ENCODE measurements at places on chromosomes 1 and 21.

- DNase-seq, result no peak
Observed at GRCh38 chr21:38383411-38384237, 114.7 kb downstream of the ERG start.

GRCh38 chr1:81449786-81450185 lies 350.9 kb upstream of the ADGRL2 start:
- DNase-seq, result no peak

DNA sequence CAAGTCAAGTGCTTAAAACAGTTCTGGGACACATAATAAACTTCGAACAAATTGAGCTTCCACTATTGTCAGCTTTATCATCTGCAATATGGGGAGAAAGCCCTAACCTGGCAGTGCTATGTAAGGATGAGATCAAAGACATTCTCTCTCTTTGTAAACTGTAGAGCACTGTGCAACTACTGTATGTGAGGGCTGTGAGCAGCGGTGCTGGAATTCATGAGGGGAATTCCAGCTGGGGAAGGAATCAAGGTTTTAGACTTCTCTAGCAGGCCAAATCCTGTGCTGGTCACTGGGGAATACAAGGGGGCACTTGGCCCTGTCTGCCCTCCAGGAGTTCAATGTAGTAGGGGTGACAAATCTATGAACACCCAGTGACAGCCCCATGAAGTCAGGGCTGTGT lies 9.3 kb downstream of the FAM151A start:
- no peak for DNase-seq

DNA sequence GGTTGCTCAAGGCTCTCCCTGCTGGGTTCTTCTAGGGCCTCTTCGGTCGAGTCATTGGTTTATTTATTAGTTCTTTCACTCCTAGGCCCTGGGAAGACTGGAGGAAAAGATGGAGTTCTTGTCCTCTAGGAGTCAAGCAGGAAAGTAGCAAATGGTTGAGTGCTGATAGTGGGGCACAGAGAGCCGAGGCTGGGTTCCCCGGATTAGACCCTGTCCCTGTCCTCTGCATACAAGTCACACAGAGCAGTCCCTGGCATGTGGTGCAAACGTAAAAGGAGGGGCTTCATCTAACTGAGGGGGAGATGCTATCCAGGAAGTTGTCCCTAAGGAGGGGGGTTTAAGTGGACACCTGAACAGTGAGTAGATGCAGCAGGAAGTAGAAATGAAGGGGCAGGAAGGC lies 19.2 kb upstream of the KCNE2 start:
- no peak for DNase-seq

DNA sequence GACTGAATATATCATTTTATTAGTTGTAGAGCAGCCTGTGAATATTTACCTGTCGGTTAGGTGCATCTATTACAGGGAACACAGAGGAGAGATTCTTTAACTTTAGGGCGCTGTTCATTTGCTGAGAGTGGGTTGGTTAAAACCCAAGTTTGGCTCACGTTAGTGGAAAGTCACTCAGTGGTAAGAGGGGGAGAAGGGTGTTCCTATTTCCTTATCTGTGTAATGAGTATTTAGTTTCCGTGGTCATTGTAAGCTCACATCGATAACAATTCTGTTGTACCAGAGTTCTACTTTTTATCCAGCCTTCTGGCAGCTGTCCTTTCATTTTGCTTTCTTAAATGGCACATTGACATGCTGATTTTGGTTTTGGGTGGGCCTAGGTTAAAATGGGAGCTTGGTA lies 773.2 kb upstream of the ADAMTS5 start:
- no peak for DNase-seq

GRCh38 chr1:220887520-220888416 lies 8.5 kb downstream of the HLX start:
- DNase-seq, result no peak

DNA sequence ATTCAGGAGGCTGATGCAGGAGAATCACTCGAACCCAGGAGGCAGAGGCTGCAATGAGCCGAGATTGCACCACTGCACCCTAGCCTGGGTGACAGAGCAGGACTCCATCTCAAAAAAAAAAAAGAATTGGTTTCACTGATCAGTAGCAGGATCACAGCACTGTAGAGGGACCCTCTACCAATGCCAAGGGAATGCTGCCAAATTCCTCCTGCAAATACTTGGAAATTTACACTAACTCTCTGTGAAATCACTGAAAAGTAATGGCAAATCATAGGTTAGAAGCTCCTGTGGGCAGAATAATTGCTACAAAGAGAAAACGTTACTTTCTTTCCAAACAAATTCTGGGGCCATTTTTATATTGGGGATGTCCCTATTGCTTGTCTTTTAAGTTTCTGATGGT lies 6.7 kb upstream of the GPR25 start:
- DNase-seq, result no peak

DNA sequence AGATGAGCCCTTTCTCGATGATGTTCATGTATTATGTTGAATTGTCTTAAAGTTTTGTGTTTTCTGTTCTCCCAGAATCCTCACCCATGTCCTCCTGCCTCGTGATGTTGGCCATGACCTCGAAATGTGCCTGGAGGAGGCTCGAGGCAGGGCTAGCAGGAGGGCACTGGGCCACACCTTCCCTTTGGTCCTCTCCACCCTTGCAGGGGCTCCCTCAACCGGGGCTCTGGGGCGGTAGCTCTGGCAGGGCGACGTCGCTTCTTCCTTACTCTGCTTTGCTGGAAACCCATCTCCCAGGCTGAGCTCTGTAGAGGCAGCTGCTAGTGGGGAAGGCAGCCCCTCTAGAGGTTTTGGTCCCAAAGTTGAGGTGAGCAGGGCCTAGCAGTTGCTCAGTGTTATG lies 14.3 kb downstream of the TFF3 start:
- no peak for DNase-seq

GRCh38 chr1:47655521-47656300 lies 217.9 kb downstream of the FOXD2 start:
- no peak for DNase-seq

- DNase-seq, result no peak
Observed at GRCh38 chr1:92495392-92496063, 8.8 kb upstream of the GFI1 start.

- no peak for DNase-seq
Observed at GRCh38 chr1:238143038-238143437, 252.3 kb upstream of the ZP4 start.

DNA sequence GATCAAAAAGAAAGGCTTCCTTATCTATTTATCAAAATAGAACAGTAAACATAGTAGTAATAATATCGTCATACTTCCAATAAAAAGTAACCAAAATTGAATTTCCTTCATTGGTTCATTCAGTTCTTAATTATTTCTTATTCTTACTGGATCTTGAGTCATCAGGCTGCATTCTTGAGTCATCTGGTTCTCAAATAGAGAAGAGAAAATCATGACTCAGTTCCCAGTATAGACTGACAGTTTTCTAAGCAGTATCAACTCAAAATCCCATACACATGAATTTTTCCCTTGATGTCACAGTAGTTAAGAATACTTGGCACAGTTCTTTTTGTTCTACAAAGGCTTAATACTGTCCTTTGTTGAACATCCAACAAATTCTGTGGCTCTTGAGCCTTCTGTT lies 626.9 kb upstream of the ADGRL4 start:
- no peak for DNase-seq

DNA sequence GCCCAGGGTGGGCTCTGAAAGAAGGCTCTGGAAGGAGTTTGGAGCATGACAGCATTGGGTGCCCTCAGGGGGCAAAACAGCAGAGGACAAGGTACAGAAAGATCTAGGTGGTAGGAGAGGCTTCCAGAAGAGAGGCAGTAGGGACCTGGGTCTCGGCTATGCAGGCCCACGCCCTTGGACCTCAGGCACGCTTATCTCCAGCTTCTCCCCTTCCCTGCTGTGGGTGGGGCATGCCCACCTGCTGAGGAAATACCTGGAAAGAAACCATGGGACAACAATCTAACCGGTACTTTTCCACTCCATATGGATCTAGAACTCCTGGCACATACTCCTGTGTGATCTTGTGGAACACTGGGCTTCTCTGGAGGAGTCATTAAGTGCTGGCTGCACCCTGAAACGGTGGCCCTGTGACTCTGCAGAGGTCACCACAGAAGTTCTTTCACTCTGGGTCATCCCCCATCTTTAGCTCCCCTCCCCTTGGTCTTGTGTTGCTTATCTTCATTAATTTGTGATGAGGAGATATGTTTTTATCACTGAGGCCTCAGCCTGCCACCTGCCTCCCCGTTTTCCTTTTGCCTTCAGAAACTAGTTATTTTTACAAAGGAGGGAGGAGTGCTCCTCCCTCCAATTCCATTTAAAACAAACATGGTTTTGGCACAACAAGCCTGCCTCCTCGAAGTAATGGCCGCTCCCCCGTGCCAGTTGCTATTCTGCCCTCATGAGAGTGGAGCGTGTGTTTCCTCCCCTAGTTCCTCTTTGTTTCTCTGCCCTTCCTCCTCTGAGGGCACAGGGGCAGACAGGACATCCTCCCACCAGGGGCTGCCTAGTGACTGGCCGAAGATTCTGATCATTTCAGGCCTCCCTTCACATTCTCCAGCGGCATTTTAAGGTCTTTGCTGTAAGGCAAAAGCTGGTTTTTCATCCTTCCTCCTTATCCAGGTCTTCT lies 78.0 kb upstream of the ATP5PO start:
- DNase-seq, result peak; percentile 14

GRCh38 chr1:119943216-119943615 lies 46.9 kb upstream of the ADAM30 start:
- no peak for DNase-seq

- no peak for DNase-seq
Observed at GRCh38 chr1:70411360-70411844, 334 bp downstream of the CTH start.

DNA sequence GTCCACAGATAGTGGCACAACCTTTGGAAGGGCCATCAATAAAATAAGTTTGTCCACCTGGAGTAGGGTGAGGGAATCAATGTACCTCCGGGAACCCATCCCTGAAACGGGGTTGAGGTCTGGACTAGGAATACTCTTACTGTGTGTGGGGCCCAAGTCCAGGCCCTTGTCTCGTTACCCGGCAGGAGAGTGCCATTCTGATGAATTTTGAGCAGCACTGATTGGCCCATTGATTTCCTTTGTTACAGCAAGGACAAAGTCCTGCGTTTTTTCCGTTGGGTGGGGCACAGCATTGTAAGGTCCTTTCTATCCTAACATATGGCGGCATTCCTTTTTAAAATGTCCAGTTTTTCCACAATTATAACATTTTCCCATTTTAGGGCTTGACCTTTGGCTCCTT lies 75.2 kb downstream of the AXDND1 start:
- no peak for DNase-seq

DNA sequence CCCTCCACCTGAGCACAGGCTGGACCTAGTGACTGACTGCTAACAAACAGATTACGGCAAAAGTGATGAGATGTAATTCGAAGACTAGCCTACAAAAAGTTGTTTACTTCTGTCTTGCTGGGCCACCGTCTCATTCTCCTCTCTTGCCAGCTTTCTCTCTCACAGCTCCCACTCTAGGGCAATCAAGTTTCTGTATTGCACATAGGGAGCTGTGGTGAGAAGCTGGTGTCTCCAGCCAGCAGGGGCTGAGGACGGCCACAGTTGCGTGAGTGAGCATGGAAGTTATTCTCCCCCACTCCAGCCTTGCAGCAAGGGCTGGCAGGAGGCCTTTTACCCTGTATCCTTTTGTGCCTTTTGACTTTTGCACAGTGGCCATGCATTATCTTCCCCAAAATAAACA lies 8.6 kb upstream of the COL6A2 start:
- DNase-seq, result no peak

GRCh38 chr21:42140196-42140934 lies 69.2 kb downstream of the UMODL1 start:
- no peak for DNase-seq

DNA sequence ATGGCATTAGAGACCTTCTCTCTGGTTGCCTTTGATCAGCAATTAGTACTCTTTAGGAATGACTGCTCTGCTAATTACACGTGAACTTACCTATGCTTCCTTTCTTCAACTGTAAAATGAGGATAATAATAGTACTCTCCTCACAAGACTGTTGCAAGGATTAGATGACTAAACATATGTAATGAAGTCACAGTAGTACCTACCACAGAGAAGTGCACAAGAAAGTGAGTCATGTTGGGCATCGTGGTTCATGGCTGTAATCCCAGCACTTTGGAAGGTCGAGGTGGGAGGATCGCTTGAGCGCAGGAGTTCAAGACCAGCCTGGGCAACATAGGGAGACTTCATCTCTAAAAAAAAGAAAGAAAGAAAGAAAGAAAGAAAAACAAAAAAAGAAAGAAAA lies 68.1 kb upstream of the AK4 start:
- DNase-seq, result no peak

DNA sequence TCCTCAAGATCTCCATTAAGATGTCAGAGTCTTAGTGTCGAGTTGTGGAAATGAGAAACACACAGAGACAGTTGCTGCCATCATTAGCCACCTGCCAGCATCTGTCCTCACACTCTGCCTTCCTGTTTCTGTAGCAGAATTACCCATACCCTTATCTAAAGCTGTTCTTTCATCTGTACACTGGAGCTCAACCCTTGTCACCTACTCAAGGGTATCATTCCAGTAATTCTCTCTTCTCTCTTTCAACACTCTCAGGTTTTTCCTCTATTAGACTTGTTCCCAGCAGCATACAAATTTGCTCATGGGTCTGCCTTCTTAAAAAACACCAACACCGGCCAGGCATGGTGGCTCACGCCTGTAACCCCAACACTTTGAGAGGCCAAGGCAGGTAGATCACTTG lies 27.4 kb upstream of the RNF2 start:
- DNase-seq, result no peak

GRCh38 chr1:205954819-205955404 lies 11.7 kb upstream of the SLC26A9 start:
- DNase-seq, result no peak

GRCh38 chr1:183093786-183094298 lies 70.6 kb downstream of the LAMC1 start:
- DNase-seq, result no peak

DNA sequence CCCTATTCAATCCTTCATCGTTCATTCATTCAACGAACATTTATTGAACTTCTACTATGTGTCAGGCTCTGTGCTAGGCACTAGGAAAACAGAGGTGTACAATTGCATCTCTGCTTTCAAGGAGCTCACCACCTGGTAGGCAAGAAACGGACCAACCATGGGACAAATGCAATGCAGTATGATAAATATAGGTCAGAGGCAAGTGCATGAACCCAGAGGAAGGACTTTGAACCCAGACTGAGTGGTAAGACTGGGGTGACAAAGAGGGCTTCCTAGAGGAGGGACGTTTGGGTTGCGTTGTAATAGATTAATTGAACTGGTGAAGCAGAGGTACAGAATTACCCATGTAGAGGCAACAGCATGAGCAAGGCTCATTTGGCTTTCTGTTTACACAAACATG lies 16.4 kb downstream of the CD2 start:
- no peak for DNase-seq

GRCh38 chr1:28985427-28985826 lies 71.1 kb downstream of the EPB41 start:
- DNase-seq, result no peak

GRCh38 chr1:85582687-85583591 lies 2.4 kb downstream of the CCN1 start:
- no peak for DNase-seq

- DNase-seq, result no peak
Observed at GRCh38 chr1:38082769-38083263, 36.2 kb upstream of the POU3F1 start.

GRCh38 chr1:77541162-77541545 lies 141.3 kb downstream of the ZZZ3 start:
- no peak for DNase-seq

- no peak for DNase-seq
Observed at GRCh38 chr1:28282426-28283407, 23.4 kb downstream of the SESN2 start.

- DNase-seq, result no peak
Observed at GRCh38 chr1:77220687-77221463, 1.6 kb upstream of the PIGK start.

Measured in HT-29 (cell line).